ENCODE measurements at places on chromosomes 3 and 15.

DNA sequence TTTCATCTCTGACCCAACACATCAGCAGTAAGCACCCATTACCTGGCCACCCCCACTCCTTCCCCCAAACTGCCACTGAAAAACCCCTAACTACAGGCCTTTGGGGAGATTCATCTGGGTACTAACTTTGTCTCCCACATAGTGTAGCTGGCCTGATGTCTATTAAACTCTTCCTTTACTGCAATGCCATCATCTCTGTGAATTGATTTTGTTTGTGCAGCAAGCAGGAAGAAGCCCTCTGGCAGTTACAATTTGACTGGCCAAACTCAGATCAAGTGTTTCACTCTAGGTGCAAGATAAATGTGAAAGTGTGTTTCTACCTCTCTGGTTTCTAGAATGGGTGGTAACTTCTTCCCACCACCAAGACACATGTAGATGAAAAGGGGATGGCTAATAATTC, 26.7 kb upstream of the OR5K4 start:
- no peak for DNase-seq

DNA sequence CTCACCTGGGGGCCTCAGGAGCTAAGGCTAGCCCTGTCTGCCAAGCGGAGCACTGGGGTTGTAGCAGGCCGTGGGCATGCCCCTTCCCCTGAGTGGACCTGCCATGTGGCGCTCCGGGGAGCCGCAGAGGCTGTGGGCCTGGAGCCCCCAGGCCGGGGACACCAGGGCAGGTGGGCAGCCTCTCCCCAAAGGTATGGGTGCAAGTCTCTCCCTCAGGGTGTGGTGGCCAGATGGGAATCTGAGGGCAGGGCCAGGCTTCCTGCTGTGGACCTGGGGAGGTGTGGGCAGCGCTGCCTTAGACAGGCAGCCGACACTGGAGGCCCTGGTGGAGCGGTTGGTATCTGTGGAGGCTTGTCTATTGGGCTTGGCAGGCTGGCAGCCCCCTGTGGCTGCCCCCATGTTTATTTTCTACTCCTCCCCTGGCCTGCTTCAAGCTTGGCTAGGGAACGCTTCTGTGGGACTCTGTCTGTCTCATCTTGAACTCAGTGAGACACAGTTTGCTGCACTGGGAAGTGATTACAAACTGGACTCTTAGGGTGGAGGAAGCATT, 5.9 kb downstream of the ACVR2B start:
- DNase-seq, result no peak

DNA sequence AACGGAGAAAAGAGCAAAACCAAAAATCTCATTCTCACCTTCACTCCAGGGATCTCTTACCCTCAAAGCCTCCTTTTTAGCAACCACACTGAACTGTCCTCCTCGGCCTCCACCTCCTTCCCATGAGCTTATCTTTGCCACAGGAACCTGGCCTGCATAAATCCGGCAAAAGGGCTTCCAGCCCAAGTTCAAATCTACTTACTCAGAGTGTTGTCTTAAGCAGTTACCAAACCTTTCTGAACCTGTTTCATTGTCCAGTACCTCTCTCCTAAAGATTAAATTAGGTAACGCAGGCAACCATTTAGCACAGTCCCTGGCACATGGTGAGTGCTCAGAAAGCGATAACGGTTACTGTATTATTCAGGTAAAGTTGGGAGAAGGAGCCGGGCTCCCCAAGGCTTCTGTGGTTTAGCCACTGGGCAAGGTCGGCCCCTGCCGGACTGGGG, 777 bp downstream of the CIB1 start:
- no peak for DNase-seq

DNA sequence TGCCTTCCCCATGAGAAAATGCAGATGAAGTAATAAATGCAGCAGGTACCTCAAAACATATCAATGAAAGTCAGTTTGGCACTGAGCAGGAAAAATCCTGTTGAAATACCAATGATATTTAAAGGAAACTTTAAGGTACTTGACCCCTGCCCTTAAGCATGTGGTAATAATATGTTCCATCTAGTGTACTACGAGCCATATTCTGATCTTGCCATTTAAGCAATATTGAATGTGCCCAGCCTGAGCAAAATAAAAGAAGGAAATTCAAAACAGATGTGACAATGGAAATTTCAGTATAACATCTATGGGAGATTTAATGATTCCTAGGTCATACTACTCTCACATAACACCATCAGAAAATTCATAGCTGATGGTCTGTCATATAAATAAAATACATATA, 191.8 kb upstream of the CGNL1 start:
- no peak for DNase-seq

- DNase-seq, result no peak
Measured at GRCh38 chr3:42228796-42229195, 37.2 kb downstream of the CCK start.

DNA sequence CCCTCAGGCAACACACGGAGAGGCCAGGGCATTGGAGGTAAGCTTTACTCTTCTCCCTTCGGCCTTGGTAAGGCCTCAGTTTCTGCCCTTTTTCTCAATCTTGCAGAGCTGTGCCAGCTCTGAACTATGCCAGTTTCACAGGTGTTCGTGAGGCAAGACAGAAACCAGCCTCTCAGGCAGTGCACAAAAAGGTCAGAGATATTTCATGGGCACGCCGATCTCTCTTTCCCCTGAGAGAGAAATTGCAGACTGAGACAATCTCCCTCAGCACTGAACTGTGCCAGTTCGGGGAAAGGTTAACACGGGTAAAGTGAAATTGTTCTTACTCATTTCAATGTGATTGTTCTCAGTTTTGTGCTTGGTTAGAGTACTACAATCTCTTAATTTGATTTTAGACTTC, 88.5 kb downstream of the GMNC start:
- DNase-seq, result no peak

Measured in H1 (cell line).